ENCODE measurements at places on chromosomes 7 and 10.

GRCh38 chr10:125095776-125096175 lies 64.6 kb downstream of the CTBP2 start:
- DNase-seq, result no peak

GRCh38 chr10:82815680-82816079 lies 940.7 kb downstream of the NRG3 start:
- no peak for DNase-seq

DNA sequence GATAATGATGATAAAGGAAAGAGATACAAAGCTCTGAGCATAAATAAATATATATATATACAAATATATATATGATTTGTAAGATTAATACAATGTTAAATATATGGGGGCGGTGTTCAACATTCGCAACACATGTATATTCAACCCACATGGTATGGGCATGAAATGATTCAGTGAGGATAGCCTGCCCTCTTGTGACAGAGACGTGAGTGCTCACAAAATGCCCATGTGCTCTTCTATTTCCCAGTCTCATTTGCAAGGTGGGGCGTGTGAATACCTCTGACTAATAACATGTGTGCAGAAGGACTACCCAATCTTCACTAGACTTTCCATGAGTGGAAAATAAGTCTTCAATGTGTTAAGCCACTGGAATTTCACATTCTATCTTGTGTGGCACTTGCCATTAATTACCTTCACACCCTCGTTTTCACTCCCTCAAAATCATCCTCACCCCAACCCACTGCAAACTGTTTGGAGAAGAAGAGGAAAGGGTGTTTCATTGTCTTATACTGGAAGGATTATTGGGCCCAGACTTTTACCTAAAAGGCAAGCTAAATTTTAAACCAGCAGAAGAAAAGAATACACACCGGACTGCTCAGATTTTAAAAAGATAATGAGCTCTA lies 26.9 kb downstream of the ASAH2 start:
- peak; percentile 23 for DNase-seq

- DNase-seq, result no peak
These were observed 73.4 kb upstream of the CUX1 start for GRCh38 chr7:101743995-101744360.

- DNase-seq, result no peak
These were observed 214.2 kb downstream of the RPS24 start for GRCh38 chr10:78247821-78248220.

DNA sequence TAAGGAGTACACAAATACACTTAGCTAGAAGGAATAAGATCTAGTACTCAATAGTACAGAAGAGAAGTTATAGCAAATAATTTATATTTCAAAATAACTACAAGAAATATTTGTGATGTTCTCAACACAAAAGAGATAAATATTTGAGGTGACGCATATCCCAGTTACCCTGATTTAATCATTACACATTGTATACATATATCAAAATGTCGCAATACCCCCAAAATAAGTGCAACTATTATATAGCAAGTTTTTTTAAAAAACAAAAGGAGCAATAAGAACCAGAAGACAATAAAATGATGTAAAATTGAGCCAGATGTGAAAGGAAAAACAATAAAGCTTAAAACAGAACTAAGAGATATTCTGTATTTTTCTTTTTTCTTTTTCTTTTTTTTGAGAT lies 59.3 kb upstream of the KIAA1217 start:
- no peak for DNase-seq

GRCh38 chr10:22534849-22535604 lies 179.4 kb downstream of the PIP4K2A start:
- DNase-seq, result no peak

GRCh38 chr10:110274647-110275046 lies 30.1 kb downstream of the SMNDC1 start:
- DNase-seq, result no peak

DNA sequence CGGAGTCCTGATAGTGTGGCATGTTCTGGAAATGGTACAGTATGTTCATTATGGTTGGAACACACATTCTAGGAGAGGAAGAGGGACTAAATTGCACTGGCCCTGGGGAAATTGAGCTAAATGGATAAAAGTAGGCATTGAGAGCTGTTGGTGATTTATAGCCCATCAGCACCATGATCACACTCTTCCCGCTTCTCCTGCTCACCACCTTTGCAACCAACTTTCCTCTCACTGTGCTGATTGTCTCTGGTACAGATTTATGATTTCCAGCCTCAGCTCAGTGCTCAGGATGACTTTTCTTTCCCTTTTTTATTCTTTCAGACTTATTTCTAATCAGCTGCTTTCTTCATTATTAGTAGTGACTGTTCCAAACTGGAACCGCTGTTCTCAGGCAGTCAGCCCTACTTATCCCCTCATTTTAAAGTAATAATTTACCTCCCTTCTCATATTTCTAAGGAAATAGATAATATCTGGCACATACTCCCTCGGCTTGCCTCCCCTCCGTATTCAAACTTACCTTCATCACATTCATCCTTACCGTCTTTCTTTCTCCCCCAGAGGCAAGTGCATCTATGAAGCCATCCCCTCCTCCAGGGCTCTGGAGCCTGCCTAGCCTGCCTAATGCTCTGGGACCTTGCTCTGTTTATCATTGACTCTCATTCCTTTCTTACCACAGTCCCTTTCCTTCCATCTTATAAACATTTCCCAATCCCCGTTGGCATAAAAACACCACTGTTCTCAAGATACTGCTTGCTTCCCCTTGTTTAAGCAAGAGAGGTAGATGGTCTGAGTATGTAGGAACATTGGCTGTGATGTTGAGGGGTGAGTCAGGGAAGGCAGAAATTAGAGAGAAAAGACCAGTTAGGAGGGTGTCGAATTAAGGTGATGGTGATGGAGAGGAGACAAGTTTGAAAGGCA lies 51.6 kb upstream of the RPA3 start:
- DNase-seq, result peak; percentile 71

GRCh38 chr10:90872648-90873020 lies 860 bp downstream of the RPP30 start:
- DNase-seq, result no peak

GRCh38 chr10:85032981-85033380 lies 704.6 kb downstream of the CCSER2 start:
- no peak for DNase-seq

- DNase-seq, result no peak
These were observed 72.1 kb downstream of the GRB10 start for GRCh38 chr7:50710441-50711154.

- DNase-seq, result no peak
These were observed 5.8 kb downstream of the ZNF212 start for GRCh38 chr7:149245244-149245643.

DNA sequence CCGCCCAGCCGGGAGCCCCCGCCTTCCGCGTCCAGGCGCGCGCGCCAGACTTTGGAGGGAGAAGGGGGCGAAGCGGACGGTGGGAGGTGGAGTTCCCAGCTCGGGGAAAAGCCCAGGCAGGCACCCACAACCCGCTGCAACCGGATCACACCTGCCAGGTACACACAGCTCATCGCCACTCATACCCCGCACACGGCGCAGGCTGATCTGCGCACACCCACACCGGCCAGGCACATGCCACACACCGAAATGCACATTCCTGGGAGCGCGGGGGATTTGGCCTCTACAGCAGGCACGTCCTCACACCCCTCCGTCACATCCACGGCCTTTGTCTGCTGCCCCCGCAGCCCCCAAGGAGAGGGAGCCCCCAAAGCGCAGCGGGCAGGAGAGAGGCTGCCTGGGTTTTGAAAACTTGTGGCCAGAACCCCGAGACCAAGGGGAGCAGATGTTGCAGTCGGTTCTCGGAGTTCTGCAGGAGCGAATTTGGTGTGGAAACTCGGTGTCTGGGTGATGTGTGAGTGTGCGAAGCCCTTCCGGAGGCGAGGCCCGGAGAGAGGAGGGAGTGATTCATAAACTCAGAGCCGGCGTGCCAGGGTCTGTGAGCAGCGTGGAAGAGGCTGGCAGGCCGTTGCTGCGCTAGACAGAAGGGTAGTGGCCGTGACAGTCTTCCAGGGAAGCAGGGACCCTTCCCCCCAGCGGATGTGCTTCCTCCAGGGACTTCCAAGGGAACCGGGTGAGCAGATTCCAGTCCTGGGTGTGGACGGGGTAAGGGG lies 734 bp downstream of the CHST3 start:
- DNase-seq, result no peak

- no peak for DNase-seq
These were observed 156.4 kb downstream of the CTTNBP2 start for GRCh38 chr7:117716707-117717299.

- no peak for DNase-seq
These were observed 171.2 kb downstream of the REEP3 start for GRCh38 chr10:63692220-63692896.

- DNase-seq, result no peak
These were observed 82.0 kb upstream of the JCAD start for GRCh38 chr10:30141423-30141822.

DNA sequence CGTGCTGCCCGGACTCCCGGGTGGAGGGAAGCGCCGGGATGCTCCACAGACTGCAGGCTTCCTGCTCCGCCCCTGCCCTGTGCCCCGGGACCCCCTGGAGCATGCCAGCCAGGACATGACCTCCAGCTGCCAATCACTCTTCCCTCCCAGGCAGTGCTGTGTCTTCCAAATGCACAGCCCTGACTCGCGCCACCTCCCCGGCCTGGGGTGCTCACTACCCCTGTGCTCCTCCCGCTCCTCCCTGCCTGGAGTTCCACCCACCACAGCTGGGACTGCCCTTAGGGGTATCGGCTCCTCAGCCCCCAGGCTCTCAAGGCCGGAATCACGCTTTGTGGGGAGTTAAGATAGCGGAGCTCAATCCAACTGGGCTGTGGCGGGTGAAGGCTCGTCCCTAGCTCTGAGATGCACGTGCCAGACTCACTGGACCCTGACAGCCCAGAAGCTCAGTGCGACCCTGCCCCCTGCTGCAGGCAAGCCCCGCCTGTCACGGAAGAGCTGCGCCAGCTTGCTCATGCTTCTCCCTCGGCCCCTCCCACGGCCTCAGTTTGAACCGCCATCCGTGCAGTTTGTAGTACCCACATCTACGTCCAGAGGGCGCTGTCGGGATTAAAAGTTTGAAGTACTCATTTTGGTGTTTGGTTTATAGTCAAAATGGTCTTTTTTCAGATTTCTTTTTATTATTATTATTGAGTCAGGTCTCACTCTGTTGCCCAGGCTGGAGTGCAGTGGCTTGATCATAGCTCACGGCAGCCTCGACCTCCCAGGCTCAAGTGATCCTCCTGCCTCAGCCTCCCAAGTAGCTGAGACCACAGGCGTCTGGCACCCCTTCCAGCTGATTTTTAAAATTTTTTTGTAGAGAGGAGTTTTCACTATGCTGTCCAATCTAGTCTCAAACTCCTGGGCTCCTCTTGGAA lies 142.5 kb upstream of the TCERG1L start:
- no peak for DNase-seq

GRCh38 chr10:44733501-44734488 lies 177.3 kb upstream of the TMEM72 start:
- DNase-seq, result no peak

Measured in NCI-H1436 treated with DMSO at 0.1 percent for 48 hours (cell line).